ENCODE measurements at places on chromosomes 16 and 17. TPM values are rescaled to one million over a fixed set of nuclear protein-coding genes. Genes with fewer than 3 reads are reported as not detected.

GPR139 gene
- not detected for total RNA-seq

PRSS8 gene
- total RNA-seq = 0.27 TPM

FN3KRP gene
- total RNA-seq = 61.8 TPM

TMIGD1 gene
- total RNA-seq = not detected

NPIPB6 gene
- 1.9 TPM for total RNA-seq

AHSP gene
- not detected for total RNA-seq

ADAD2 gene
- total RNA-seq = not detected

C1QTNF8 gene
- not detected for total RNA-seq

PSMB3 gene
- total RNA-seq = 394 TPM

DRC3 gene
- total RNA-seq = 2.7 TPM

Data from A549 treated with DMSO at 1 μM for 4 hours (cell line).